NCI-H2171 treated with DMSO at 0.1 percent for 48 hours (cell line): ENCODE measurements at places on chromosomes 5 and 9.

DNA sequence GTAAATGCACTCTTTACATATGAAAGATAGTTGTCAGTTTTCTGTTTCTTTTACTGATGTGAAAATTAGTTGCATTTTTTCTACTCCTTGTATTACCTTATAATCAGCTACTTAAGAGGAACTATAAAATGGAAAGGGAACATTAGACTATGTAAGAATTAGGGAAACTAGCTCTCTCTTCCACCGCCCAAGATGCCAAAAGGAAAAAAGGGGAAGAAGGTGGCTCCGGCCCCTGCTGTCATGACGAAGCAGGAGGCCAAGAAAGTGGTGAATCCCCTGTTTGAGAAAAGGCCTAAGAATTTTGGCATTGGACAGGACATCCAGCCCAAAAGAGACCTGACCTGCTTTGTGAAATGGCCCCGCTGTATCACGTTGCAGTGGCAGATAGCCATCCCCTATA, 15.2 kb upstream of the HOMER1 start:
- DNase-seq: no peak

GRCh38 chr5:93532370-93532769, 48.6 kb downstream of the NR2F1-AS1 start:
- no peak for DNase-seq

- no peak for DNase-seq
Observed at GRCh38 chr5:55771175-55771655, 33.4 kb downstream of the DDX4 start.

GRCh38 chr9:117696154-117696553, 8.0 kb upstream of the TLR4 start:
- DNase-seq: no peak

- DNase-seq: no peak
Observed at GRCh38 chr5:141672841-141673813, 8.9 kb downstream of the ARAP3 start.

DNA sequence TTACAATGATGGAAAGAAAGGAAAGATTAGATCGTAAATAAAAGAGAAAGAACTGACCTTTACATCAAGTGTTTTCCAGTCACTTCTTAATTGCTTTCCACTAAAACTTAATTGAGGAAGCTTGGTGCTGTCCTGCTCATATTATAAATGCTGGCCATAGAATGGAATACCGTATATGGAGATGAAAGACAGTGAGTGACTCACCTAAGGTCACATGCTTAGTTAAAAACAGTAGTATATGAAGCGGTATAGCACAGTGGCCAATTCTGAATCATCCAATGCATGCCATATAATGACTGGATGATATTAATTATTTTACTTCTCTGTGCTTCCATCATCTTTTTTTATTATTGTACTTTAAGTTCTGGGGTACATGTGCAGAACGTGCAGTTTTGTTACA, 482.4 kb upstream of the SGCD start:
- DNase-seq: no peak

- peak; percentile 39 for DNase-seq
Observed at GRCh38 chr5:18314192-18314778, 680.0 kb downstream of the TAF11L14 start.

GRCh38 chr5:94388773-94389514, 229.5 kb downstream of the KIAA0825 start:
- DNase-seq: no peak

DNA sequence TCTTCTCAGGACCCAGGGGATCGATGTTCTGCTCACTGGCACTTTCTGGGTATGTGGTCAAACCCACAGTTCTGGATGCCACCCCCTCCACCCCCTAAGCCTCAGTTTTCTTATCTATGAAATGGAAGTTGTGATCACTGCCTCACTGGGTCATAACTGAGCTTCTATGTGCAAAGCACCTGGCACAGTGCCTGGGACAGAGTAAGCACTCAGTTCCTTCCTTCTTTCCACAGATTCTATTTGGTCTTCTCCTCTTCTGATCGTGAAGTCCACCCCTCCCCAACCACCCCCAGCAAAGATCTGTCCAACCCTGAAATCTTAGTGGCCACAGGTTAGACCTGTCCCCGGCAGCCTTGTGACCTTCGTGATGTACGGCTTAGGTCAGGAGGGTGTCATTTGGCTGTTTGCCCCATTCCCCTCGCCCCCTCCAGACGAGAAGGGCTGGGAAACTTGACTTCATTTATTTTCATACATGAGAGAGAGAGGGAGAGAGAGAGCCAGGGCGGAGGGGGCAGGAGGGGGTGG, 181.4 kb downstream of the FGF18 start:
- no peak for DNase-seq

GRCh38 chr5:41277476-41278245, 64.3 kb upstream of the C6 start:
- DNase-seq: no peak

DNA sequence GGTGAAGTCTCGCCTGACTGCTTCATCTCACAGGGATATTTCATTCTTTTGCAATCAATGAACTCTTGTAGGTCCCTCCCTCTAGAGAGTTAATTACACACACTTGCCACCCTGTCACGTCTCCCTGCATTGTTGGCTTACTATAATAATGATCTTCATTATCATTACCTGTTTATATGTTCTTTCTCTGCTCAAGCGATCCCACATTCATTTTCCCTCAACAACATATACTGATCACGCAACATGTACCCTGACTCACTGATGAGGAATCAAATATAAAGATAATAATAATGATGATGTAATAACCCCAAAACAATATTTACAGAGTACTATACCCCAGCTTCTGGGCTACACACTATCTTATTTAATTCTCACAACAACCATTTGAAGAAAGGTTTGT, 88.5 kb downstream of the FEM1C start:
- DNase-seq: no peak

- no peak for DNase-seq
Observed at GRCh38 chr9:34045903-34046302, 2.8 kb downstream of the UBAP2 start.

- DNase-seq: no peak
Observed at GRCh38 chr5:125002727-125003598, 256.5 kb upstream of the ZNF608 start.

DNA sequence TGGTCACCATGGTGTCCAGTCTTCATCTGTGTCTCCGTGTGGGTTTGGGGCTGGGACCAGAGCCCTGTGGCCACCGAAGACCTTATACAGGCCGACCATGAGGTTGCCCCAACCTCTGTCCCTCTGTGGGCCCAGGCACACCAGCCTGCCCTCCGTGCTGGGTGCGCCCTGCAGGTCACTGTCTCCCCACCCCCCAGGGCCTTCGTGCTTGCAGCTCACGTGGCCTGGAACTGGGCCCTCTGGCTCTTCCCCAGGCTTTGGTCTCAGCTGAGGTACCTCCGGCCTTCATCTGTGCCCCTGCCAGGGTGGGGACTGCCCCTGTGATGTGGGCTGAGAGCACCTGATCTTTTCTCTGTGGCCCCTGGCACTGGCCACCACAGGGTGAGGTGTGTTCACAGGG, 92.1 kb downstream of the RXRA start:
- DNase-seq: no peak

DNA sequence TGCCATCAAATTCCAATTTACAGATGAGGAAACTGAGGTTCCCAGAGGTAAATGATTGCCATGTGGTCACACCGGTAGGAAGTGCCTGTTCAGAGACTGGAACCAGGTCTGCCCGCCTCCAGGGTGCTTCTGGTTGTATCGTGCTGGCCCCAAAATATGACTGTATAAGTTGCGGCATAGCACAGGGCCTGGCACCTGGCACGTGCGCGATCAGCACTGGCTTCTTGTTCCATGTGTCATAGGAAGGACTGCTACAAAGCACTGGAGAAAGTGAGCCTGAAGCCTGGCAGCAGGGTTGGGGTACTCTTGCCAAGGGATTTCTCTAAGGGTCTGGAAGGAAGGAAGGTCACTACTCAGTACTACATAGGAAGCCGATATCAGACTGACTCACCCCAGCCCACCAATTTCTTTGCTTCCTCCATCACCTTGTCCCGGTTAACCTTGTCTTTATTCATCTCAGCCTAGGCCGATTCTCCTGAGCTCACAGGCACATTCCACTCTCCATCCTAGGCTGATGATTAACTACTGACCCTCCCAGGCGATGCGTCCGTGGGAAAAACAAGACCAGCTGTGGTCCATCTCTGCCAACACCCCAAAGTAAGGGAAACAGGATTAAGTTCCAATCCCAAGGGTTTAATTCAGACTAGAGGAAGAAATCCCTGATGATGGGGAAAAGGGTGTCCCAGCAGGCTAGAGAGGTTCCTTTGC, 1.8 kb downstream of the HRH2 start:
- no peak for DNase-seq

- DNase-seq: no peak
Observed at GRCh38 chr5:14715481-14715880, 51.0 kb downstream of the OTULIN start.

DNA sequence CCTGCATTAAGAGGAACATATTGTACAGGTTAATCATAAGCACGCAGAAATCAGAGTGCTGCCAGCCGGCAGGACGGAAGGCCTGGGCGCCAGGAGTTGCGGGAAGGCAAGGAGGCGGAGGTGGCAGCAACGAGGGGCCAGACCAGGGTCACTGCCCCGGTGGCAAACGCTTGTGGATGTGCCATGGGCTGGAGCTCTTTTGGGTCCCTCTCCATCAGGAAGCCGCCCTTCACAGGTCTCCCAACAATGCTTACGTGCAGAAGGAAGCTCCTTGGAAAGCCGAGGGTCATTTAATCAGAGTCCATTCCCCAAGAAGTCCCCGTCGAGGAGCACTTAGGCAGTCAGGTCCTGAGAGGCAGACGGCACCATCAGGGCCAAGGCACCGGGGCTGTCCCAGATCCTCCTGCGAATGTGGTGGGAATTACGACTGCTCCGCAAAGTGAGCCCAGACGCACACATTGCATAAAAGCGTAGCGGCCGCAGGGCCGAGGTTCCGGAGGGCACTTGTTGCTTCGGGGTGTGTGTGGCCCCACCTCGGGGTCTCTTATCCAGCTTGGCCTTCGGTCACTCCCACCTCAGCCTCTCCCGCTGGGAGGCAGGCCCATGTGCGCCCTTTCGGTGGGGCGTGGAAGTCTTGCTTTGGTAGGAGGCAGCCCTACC, 20.5 kb downstream of the MRPL36 start:
- DNase-seq: no peak

DNA sequence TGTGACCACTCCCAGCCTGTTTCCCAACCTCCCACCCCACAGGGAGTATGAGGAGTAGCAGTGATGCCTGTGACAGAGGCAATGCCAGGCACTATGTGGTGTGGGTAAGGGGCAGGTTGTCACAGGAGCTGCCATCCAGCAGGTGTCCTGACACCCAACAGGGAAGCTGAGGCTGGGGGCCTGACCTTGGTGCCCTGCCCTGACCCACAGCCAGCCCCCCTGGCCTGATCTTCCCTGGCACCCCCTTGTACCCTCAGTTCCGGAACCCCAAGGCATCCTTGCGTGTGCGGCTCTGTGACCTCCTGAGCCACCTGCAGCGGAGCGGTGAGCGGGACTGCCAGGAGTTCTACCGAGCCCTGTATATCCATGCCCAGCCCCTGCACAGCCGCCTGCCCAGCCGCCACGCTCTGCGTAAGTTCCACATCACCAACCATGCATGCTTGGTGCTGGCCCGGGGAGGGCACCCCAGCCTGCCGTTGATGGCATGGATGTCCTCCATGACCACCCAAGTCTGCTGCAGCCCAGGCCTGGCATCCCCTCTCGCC, 14.4 kb downstream of the CARD19 start:
- DNase-seq: no peak

- DNase-seq: no peak
Observed at GRCh38 chr9:122402403-122402871, 31.6 kb downstream of the PTGS1 start.

GRCh38 chr9:20065796-20066700, 277.2 kb upstream of the SLC24A2 start:
- DNase-seq: no peak

DNA sequence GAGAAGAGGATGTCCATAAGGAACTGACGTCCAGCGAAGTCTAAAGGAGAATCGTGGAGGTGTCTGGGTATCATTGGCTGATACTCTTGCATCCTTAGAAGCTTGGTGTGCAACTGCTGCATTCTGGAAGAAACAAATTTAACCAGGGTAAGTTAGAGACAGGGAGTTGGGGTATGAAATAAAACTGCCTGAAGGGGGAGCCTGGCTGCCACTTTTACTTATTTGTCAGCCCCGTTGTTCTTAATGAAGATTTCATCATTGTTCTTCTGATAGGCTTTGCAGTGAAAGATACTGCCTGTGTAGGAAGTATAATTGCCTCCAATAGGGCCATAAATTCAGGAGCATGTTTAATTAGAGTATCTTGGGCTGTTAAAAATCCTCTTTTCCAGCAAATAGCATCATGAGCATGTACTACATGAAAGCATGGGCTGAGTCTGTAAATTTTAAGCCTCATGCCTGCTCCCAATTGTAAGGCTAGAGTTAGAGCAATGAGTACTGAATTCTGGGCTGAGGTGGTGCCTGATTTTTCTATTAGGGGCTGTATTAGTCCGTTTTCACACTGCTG, 1264.5 kb upstream of the ACO1 start:
- peak; percentile 23 for DNase-seq

- DNase-seq: no peak
Observed at GRCh38 chr9:108983885-108984284, 29.4 kb downstream of the CTNNAL1 start.

- DNase-seq: peak; percentile 45
Observed at GRCh38 chr5:157046041-157046440, 12.9 kb downstream of the HAVCR1 start.

GRCh38 chr5:125835293-125836172, 587.7 kb upstream of the GRAMD2B start:
- peak; percentile 25 for DNase-seq

DNA sequence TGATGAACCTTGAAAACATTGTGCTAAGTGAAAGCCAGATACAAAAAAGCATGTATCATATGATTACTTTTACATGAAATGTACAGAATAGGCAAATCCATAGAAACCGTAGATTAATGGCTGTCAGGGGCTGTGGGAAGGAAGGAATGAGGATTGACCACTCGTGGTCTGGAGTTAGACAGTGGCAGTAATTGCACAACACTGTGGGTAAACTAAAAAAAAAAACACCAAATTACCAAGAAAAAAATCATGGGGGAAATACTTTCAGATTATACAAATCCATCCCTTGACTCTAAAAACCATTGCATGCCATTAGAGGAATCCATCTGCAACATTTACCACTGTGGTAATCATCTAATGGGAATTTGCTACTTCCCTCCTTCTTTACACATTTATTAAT, 140.0 kb downstream of the SIL1 start:
- DNase-seq: no peak

DNA sequence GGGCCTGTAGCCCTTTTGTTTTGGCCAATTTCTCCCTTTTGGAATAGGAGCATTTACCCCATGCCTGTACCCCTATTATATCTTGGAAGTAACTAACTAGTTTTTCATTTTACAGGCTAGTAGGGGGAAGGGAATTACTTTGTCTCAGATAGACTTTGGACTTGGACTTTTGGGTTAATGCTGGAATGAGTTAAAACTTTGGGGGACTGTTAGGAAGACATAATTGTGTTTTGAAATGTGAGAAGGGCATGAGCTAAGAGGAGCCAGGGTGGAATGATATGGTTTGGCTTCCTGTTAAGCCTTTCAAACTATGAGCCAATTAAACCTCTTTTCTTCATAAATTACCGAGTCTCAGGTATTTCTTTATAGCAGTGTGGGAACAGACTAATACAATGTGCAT, 168.1 kb downstream of the FGF1 start:
- no peak for DNase-seq

GRCh38 chr9:124102363-124102762, 90.8 kb downstream of the LHX2 start:
- DNase-seq: no peak

- DNase-seq: no peak
Observed at GRCh38 chr5:25448190-25448621, 803.4 kb upstream of the CDH10 start.

GRCh38 chr5:77031891-77032290, 1.7 kb downstream of the AGGF1 start:
- DNase-seq: no peak

- no peak for DNase-seq
Observed at GRCh38 chr9:33835625-33836260, 18.8 kb downstream of the UBE2R2 start.
